NCI-H2227 treated with DMSO at 0.1 percent for 48 hours (cell line): ENCODE measurements at places on chromosomes 5 and 9.

GRCh38 chr9:5459289-5459829, 9.0 kb downstream of the CD274 start:
- DNase-seq, result no peak

DNA sequence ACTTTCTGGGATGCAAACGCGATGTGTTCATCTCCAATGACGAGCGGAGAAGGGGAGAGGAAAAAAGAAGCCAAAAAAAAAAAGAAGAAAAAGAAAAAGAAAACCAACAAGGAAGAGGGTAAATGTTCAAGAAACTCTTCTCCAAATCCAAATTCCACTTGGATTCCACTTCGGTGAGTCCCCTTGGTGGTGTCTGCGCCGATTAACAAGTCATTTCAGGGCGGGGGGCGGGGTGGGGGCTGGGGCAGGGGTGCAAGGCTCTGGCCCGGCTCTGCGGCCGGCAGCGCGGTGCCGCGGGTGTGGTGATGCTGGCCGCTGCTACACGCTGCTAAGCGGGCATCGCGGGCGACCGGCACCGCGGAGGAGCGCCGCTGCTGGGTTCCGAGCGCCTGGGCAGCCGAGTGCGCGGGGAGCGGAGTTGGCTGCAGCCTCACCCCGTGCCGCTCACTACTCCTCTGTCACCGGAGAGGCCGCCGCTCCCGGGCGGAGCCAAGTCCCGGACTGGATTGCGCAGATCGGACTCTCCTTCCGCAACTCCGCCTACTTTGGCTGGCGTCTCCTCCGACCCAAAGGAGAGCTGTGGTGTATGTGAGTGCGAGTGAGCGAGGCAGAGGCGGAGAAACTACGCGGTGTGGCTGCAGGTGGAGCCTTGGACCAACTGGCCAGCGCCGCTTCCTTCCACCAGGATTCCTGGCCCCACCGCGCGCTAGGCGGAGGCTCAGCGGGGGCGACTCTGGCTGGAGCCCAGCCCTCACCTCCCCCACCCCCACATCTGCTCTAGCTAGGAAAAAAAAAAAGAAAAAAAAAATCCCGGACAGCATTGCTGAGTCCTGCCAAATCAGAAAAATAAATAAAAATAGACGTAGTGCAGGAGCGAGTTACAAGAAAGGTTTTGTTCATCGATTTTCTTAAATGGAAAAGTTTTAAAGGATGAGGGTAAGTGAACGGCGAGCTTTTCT, at the start of gene SEMA6A:
Gene SEMA6A (minus strand): TSS at position 457 of the 959 bp plus-strand sequence. CDS start 69,879 bp downstream, outside the sequence.
- peak; percentile 81 for DNase-seq

DNA sequence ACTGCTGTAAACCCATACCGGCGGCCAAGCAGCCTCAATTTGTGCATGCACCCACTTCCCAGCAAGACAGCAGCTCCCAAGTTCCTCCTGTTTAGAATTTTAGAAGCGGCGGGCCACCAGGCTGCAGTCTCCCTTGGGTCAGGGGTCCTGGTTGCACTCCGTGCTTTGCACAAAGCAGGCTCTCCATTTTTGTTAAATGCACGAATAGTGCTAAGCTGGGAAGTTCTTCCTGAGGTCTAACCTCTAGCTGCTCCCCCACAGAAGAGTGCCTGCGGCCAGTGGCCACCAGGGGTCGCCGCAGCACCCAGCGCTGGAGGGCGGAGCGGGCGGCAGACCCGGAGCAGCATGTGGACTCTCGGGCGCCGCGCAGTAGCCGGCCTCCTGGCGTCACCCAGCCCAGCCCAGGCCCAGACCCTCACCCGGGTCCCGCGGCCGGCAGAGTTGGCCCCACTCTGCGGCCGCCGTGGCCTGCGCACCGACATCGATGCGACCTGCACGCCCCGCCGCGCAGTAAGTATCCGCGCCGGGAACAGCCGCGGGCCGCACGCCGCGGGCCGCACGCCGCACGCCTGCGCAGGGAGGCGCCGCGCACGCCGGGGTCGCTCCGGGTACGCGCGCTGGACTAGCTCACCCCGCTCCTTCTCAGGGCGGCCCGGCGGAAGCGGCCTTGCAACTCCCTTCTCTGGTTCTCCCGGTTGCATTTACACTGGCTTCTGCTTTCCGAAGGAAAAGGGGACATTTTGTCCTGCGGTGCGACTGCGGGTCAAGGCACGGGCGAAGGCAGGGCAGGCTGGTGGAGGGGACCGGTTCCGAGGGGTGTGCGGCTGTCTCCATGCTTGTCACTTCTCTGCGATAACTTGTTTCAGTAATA, at the start of gene FXN:
Gene FXN (plus strand): TSS at position 315 of the 871 bp plus-strand sequence. CDS start 31 bp downstream, at position 346.
- DNase-seq, result peak; percentile 70

GRCh38 chr5:75335952-75336614, 937 bp upstream of the HMGCR start:
- peak; percentile 73 for DNase-seq

DNA sequence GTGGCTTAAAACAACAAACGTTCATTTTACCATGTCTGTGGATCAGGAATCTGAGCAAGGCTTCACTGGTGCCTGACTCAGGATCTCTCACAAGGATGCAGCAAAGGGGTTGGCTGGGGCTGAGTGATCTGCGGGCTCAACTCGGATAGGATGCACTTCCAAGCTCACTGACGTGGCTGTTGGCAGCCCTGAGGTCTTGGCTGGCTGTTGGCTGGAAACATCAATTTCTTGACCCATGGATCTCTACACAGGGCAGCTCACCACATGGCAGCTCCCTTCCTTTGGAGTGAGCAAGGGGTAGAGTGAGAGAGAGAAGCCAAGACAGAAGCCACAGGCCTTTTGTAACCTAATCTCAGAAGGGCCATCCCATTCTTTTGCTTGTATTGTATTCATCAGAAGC, 202.1 kb downstream of the NXNL2 start:
- DNase-seq, result no peak

GRCh38 chr9:78552802-78553201, 255.9 kb downstream of the PSAT1 start:
- DNase-seq, result no peak

DNA sequence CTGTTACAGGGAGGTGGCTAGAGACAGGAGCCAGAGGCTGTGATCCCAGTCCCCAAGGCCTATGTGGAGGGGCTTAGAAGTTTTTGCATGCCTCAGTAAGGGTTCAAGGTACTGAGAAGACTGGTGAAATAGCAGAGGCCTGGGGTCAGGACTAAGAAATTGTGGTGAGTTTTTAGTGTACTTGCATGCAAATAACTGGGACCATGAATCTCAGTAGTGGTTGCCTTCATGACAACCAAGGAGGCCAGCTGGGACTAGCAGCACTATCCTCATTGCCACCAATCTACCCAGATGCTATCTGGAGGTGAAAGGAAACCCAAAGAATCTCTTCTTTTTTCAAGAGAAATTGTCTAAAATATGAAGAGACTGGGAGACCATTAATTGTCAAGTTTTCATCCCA, 395.1 kb downstream of the CETN3 start:
- DNase-seq, result no peak

DNA sequence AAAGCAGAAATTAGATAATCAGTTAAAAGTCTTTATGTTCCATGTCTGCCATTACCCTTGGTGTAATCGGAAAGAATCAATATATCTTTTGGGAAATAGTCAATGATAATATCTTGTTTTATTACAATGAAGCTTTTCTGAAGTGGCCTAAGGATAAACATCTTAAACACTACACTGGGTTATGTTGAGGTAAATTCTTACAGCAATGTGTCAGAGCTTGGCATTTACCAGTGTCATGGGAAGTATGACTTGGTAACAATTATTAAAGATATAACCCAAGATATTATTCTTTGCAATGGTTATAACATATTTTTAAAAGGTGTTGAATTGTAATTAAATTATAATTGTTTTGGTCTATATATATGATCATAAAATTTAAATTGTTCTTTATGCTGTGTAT, 84.7 kb downstream of the CFAP95 start:
- DNase-seq, result no peak

DNA sequence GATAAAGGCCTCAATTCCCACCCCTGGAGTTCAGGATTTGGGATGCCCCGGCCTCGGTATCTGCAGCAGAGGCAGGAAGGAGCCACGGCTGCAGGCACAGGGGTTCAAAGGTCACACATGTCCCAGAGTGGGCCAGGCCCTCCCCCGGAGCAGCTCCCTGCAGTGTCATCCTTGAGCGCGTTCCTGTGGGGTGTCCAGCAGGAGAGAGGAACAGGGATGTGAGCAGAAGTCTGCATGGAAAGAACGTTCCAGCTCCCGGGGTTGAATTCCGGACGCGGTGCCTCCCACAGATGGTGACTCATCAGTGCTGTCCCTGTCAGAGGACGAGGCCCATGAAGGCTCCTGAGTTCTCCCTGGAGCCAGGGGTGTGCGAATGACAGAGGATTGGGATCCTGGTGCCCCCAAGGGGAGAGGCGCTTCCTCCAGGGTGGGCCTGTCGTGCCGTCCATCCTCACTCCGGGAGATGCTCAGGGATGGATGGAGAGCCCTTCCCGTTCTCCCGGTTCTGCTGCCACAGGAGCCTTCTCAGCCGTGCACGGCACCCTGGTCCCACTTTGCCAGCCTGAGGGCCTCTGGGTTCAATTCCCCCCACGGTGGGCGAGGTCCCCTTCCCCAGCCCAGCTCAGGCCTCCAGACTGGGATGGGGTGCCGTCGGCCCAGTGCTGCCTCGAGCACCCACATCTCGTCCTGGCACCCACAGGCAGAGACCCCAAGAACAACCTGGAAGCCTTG, 3.1 kb downstream of the LCN1 start:
- DNase-seq, result no peak

DNA sequence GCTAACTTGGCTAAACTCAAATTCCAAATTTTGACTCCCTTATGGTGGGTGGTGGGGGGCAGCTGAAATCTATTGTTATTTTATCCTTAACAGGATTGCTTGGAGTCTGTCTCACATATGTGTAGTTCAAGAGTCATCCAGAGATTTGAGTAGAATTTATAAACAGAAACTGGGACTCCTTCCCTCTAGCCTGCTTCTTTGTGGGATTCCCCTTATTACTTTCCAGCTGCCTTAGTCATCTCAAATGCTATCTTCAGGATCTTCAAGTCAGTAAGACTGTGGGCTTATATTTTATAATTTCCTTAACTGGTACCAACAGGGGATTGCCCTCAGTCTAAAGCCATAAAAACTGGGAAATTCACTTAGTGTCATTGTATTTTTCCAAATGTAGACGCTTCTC, 55.5 kb downstream of the NNT start:
- no peak for DNase-seq

- DNase-seq, result no peak
Measured at GRCh38 chr5:158888206-158888605, 211.5 kb downstream of the EBF1 start.

GRCh38 chr9:389159-389558, 174.5 kb downstream of the DOCK8 start:
- DNase-seq, result no peak

DNA sequence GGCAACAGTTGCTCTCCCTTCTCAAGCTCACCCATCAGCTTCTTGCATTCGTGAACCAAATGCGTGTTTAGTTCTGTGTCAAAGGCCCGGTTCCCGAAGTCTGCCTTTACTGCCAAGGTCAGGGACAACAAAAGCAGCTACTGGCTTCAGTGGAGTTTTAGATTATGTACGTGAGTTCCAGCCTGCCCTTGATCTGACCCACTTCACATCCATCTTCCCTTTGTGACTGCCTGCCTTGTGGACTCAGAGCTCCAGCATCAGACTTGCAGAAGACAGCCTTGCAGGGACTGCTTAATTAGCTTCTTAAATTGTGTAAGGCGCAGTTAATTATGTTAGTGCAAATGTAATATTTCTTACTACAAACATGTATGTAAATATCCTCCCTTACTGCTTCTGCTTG, 774.7 kb upstream of the EDIL3 start:
- no peak for DNase-seq

GRCh38 chr5:61098251-61098995, 63.8 kb downstream of the SMIM15 start:
- no peak for DNase-seq

DNA sequence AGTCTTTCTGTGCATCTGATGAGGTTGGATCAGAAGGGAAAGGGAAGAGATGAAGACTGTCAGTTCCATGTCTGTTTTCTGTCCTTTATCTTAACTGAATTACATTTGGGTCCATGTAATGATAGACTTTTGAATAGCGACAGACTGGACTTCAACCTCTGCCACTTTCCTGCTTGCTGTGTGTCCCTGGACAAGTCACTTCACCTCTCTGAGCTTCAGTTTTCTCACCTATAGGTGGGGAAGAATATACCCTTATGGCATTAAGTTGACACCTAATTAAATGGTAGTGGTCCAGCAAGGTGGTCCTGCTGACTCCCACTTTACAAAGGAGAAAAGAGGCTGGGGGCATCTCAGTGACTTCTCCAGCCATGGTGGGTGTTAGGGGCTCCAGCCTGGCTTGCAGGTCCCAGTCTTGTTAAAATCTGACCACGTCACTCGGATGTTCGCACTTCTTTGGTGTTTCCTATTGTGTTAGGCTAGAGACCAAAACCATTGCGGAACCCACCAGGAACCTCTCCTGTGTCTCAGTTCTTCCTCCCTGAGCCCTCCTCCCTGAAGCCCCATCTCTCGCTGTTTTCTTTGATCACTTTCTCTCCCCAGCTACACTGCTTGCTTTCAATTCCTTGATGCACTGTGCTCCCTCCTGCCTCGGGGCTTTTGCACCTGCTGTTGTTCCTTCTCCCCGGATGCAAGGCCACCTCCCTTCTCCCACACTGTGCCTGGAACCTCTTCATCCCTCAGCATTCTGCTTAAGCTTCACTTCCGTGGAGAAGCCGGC, 256.5 kb downstream of the NSG2 start:
- DNase-seq, result no peak

DNA sequence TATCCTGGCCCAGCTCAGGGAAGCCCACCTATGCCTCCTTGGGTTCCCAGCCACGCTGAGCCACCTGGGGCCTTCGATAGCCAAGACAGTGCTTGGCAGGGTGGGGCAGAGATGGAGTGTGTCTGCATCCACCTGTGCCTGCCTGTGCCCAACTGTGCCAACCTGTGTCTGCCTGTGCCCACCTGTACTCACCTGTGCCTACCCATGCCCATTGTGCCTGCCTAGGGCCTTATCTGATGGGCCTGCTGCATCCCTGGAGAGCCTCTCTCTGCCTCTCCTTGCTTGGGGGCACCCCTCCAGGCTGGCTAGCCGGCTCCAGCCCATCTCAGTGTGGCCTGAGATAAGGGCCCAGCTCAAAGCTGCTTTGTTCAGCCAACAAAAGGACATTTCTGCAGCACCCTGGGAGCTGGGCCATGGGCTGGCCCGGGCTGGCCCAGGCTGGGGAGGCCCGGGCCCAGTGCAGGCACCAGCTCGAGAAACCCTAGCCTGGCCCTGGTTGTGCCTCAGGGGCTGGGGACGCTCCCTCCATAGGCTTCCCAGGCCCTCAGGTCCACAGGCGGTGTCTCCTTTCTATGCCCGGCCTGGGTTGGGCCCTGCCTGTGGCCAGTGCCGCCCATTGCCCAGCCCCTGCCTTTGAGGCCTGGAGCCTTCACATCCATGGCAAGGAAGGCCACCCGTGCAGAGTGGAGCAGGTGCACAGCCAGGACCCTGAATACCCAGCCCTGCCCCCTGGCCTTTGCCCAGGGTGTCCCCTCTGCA, 37.3 kb upstream of the NOTCH1 start:
- DNase-seq, result no peak

DNA sequence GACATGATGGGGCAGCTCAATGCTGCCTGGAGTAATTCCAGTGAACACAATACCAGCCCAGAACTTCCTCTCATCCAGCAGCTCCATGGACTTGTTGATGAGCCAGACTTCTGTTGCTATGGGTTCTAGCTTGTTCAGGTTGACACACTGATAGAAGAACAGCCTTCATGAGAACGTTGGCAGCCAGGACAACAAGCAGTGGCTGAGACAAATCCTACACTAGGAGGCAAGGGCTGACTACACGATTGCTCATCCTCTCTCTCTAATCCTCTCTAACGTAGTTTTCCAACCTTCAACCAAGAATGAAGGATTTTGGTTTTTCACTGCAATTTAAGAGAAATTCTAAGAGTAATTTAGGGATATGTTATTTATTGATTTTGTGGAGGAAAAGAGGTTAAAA, 67.8 kb downstream of the NIPSNAP3B start:
- no peak for DNase-seq
